ENCODE measurements at places on chromosomes 5 and 9.

GRCh38 chr9:127121628-127122175 lies 733 bp downstream of the ANGPTL2 start:
- no peak for DNase-seq

GRCh38 chr5:139758510-139759075 lies 37.0 kb upstream of the PSD2 start:
- no peak for DNase-seq

DNA sequence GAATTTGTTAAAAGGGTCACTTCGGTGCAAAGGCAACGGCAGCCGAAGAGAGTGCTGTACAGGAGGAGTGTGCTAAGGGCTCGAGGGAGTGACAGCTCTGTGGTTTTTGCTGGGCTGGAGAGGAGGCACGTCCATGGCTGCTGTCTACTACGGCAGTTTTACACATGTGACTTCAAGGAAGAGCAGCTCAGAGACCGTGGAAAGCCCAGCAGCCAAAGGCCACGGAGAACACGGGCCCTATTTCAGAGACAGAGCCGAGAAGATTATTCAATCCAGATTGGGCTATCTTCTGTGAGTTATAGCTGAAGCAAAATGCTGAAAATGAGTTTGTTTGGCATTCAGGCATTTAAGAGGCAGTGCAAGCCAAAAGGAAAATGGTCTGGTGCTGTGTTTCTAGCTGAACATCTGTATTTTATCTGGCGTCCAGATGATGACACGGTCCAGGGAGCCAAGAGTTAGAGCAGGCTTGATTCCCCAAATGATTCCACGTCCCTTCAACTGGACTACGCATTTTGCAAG lies 96.4 kb downstream of the RFK start:
- DNase-seq, result no peak

DNA sequence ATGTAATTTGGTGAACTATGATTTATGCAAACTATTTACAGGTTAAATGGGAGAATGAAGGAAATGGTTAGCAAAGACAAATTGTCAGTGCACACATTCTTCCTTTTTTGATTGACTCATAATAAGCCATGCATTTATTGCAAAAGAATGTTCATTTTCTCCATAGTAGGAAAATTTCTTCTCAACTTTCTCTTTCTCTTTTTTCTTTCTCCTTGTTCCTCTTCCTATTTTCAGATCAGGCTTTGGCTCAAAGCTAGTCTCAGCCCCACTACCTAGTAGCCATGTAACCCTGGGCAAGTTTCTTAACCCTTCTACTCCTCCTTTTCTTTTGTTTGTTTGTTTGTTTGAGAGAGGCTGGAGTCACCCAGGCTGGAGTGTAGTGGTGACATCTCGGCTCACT lies 156.6 kb downstream of the PIK3R1 start:
- no peak for DNase-seq

DNA sequence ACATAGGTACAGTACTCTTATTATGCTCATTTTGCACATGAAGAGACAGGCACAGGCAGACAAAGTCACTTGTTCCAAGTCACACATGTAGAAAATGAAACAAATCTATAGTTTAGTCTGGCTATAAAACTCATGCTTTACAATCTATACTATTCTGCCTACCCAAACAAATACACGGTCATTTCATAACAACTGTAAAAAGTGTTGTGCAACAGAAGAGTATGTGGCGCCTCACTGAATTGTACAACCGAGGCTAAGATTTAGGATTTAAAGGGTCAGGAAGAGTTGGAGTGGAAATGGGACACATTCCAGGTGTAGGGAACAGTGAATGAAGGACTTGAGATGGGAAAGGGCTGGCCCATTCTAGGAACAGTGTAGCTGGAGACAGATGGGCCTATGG lies 82.9 kb upstream of the TRIO start:
- no peak for DNase-seq

GRCh38 chr9:137456061-137456863 lies 2.9 kb downstream of the NSMF start:
- DNase-seq, result no peak

GRCh38 chr5:83408719-83409118 lies 62.8 kb upstream of the VCAN start:
- no peak for DNase-seq

- DNase-seq, result no peak
These were observed 449.9 kb downstream of the PRELID2 start for GRCh38 chr5:145385276-145385675.
